EL (cell line): ENCODE measurements at places on chromosomes 13 and 19.

DNA sequence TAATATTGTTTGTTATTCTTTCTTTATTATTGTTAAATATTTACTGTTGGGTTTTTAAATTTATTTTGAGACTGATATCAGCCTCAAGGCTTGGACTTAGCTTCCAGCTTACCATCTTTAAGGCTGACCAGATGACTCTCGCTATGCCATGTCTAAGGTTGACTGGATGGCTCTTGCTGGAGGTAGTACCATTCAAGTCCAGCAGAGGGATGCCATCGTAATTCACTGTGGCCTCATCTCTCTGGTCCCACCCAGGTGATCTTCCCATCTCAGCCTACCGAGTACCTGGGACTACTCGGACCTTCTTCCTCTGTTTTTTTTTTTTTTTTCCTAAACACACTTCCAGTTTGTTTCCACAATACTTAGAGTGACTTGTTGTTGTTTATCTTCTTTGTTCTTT, 41.7 kb upstream of the ZNF91 start:
- DNase-seq = no peak

DNA sequence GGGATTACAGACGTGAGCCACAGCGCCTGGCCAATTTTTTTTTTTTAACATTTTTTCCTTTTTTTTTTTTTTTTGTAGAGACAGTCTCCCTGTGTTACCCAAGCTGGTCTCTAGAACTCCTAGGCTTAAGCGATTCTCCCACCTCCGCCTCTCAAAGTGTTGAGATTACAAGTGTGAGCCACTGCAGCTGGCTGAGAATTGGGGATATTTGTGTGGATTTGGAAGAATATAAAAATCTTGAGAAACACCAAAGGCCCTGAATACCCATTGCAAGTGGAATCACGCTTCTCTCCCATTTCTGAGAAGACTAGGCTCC, 79.9 kb upstream of the ABCC4 start:
- DNase-seq = no peak

DNA sequence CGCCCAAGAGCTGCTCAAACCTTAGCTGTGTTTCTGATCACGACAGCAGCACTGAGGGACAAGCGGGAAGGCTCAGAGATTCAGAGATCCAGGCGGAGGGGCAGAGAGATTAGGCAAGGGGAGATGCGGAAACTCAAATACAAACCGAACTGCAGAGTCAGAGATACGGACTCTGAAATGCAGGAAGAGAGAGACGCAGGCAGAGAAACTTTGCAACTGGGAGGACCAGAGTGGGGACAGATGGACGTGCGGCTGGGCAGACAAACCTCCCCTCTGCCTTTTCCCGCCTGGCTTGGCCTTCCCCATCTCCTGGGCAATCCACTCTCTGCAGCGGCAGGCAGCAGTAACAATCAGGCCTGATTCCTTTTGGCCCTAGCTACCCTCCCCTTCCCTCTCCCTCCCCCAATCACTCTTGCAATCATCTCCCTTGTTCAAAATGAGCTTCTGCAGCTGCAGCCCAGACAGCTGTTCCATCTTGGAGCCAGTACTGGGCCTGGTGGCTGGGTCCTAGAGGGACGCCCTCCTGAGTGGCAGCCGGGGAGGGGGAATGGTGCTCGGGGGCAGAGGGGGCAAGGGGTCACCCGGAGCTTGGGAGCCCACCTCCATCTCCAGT, 29.7 kb downstream of the OLFM2 start:
- DNase-seq = no peak

GRCh38 chr13:90534617-90535370, 812.7 kb upstream of the MIR17HG start:
- DNase-seq = peak; percentile 30

DNA sequence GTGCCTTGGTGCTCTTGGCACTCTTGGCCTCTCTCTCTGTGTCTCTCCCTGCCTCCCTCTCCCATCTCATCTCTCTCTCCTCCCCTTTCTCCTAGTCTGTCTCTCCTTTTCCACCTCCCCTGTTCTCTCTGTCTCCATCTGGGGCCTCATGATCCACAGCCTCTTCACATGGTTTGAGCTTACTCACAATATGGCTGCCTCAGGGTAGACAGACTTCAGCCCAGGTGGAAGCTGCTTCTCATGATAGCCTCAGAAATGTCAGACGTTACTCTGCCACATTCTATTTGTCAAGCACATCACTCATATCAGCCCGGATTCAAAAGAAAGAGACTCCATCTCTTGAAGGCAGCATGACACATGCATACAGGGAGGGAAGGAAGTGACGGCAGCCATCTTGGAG, 18.4 kb upstream of the S1PR4 start:
- DNase-seq = no peak

- DNase-seq = no peak
These were observed 130.6 kb downstream of the DLEU7 start for GRCh38 chr13:50712881-50713280.

DNA sequence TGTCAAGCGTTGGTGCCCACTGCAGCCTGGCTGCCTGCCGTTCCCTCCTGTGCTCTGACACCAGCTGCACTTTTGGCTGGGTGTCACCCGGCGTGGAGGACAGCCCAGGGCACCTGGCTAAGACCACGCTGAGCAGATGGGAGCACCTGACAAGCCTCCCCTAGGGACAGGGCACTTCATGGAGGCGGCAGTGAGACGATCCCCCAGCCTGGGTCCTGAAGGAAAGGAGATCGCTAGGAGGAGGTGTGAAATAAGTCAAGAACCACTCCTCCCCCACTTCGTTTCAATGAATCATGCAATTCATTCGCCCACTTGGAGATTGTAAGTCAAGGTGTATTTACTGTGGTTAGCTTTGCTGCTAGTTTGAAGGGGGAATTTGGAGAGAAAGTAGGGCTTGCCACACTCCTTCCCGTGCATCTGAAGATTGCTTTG, 38.8 kb downstream of the VSTM2B start:
- DNase-seq = no peak

GRCh38 chr13:47869776-47870175, 131.3 kb downstream of the SUCLA2 start:
- DNase-seq = peak; percentile 33

GRCh38 chr13:110597041-110597689, 18.2 kb upstream of the NAXD start:
- DNase-seq = no peak

- no peak for DNase-seq
These were observed 185.7 kb downstream of the ABCC4 start for GRCh38 chr13:95115525-95115924.

- no peak for DNase-seq
These were observed 34.9 kb upstream of the FLT1 start for GRCh38 chr13:28529836-28530235.

GRCh38 chr13:65959305-65959704, 1270.8 kb downstream of the PCDH9 start:
- peak; percentile 86 for DNase-seq

DNA sequence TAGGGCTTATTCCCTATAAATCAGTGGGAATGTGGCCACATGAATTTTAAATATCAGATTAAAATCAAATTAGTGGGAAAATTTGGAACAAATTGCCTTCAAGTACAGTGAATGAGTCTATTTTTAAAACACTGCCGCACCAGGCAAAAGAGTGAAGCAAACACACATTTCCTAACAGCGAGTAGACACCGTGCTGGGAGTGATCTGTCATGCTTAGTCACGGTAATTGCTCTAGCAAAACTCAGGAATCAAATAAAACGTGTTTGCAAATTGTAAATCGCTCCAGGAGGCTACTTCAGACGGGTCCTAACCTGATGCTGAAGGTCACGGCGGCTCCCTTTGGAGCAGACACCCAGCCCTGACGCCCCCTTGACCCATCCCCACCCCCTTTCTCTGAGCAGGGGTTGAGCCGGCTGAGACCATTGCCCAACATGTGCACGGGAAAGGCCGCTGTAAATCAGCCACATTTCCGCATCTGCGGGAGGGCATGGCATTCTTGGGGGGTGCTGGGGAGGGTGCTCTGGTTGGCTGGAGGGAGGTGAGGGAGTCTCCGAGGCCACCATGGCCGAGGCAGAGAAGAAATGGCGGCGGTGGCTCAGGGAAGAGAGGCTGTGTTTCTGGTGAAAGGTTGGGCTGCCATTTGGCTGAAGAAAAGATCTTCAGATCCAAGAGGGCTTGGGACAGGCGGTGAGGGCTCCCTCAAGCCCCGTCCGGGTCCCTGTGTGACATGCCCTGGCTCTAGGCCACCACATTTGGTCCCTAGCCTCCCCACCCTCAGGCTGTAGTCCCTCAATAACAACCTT, 8.9 kb downstream of the CEBPA start:
- DNase-seq = peak; percentile 68

DNA sequence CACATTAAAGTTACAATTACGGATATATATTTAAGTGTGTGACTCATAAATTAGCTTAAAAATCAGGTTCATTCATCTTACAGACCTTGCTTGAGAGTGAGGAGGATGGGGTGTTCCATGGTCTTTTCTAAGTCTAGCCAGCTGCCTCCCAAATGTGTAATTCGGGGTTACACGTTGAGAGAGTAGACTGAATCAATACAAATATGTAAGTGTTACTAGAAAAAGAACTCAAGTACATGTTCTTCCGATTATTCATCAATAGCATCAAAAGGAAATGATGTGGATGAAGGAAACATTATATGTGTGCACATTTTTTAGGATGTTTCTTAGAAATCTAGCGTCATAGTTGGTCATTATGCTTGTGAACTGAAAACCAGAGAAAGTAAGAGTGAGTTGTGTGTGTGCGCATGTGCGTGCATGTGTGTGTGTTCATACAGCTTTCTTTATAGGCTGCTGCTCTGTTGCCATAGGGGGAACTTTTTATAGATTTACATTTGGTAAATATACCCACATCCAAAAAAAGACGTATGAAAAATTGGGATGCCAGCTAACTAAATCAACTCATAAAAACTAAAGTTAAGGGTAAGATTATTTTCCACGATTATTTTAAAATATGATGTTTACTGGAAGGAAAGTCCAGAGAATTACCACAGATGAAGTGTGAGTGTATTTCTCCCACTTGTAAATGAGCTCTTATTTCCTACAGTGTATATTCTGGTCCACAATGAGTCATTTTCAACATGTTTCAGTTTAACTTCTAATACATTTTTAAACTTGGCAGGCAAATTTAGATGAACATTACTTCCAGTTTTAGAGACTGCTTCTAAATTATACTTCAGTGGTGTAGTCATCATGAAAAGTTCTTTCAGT, 82.4 kb downstream of the PIBF1 start:
- DNase-seq = peak; percentile 32

- DNase-seq = no peak
These were observed 752.7 kb upstream of the GPC6 start for GRCh38 chr13:92473765-92474475.

- DNase-seq = no peak
These were observed 154.0 kb downstream of the NALCN start for GRCh38 chr13:101262306-101262705.

GRCh38 chr13:75506018-75506417, 24.0 kb upstream of the TBC1D4 start:
- no peak for DNase-seq

GRCh38 chr19:9791552-9792205, 23.1 kb upstream of the ZNF846 start:
- DNase-seq = peak; percentile 95

DNA sequence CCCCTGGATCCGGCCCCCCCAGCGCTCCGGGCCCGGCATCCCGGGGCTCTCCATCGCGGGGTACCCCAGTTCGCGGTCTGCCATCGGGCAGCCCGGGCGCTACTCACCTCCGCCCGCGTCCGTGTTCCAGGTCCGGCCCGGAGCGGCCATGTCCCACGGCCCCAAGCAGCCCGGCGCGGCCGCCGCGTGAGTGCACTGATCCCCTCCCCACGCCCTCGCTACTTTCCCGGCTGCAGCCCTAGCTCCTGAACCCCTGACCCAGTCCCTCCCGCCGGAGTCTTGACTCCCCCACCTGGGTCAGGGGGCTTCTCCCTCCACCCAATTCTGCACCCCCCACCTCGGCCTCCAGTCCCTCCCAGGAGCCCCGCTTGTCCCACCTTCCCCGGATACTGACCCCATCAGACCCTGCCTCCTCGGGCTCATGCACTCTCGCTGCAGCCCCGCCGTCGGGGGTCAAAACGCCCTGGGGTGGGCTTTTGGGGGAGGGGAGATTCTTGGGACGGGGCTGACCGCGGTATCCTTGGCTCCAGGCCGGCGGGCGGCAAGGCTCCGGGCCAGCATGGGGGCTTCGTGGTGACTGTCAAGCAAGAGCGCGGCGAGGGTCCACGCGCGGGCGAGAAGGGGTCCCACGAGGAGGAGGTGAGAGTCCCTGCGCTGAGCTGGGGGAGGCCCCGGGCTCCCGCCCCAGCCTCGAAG, 566 bp downstream of the HMG20B start:
- no peak for DNase-seq

GRCh38 chr13:94305463-94305862, 174.0 kb downstream of the DCT start:
- peak; percentile 78 for DNase-seq

GRCh38 chr19:2783781-2784145, 690 bp upstream of the SGTA start:
- no peak for DNase-seq

- DNase-seq = no peak
These were observed 13.6 kb upstream of the SHC2 start for GRCh38 chr19:474126-475078.

DNA sequence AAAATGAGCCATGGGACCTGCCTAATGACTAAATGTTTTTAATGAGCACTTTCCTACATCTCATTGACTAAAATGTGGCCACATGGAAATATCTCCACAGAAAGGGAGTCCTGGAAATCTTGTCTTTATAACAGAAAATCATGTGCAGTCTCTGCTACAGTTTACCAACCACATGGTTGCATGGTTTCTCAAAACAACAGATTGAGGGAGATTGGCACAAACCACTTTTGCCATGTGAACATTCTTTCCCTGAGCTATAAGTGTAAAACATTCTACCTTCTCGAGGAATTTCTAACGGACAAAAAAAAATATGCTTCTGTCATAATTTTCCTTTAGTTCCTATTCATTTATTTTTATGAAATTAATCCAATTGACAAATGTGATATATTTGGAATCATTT, 218.9 kb upstream of the SLITRK5 start:
- DNase-seq = no peak
